ENCODE measurements at places on chromosomes 5 and 9. TPM values are rescaled to one million over a fixed set of nuclear protein-coding genes. Genes with fewer than 3 reads are reported as not detected.

DNA sequence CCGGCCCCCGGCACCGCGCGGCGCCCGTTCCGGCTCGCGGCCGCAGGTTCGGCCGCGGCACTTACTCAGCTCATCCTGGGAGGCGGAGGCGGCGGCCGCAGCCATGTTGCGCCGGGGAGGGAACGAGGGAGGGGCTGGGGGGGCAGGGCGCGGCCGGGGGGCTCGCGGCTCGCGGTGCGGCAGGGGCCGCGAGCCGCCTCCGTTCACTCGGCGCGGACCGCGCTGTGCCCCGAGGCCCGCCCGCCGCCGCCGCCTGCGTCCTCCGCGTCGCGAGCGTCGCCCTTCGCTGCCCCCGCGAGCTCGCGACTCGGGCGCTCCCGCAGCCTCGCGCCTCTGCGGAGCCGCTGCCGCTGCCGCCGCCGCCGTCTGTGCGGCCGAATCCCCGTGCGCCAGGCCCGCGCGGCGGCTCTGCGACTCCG, 735 bp downstream of the ECPAS start:
- peak; percentile 56 for DNase-seq

- DNase-seq = no peak
These were observed 26.6 kb downstream of the FST start for GRCh38 chr5:53507013-53507412.

The SIMC1 gene
- 23.4 TPM for total RNA-seq

The SPATA24 gene
- 9.7 TPM for total RNA-seq

DNA sequence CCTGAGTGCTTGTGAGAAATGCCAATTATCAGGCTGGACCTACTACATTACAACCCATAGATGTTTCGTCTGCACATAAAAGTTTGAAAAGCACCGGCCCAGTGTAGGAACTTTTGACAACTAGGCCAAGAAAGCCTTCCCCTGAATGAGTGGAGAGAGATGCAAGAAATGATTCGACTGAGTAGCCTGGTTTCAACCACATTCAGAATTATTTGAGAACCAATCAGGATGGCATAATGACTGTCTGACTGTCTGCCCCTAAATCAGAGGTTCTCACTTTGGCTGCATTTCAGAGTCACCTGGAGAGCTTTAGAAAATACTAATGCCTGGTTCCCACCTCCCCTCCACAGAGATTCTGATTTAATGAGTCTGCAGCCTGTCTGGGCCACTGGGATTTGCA, 61.1 kb downstream of the FRMD3 start:
- no peak for DNase-seq

DNA sequence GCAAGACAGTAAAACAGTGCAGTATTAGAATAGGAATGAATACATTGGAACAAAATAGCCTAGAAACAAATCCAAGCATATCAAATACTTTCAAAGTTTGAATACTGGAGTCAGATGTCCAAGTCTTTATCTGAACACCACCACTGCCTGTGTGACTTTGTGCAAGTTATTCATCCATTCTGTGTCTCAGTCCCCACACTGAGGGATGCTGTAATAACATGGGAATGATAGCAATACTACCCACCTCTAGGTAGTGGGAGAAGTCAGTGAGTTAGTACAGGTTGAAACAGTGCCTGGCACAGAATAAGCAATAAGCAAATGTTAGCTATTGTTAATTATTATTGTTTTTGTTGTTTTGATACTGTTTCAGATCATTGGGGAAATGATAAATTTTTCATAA, 130.9 kb downstream of the SUSD1 start:
- no peak for DNase-seq

The FBXO4 gene
- total RNA-seq = 10.5 TPM

GRCh38 chr5:63398346-63398745, 563.9 kb downstream of the HTR1A start:
- no peak for DNase-seq

DNA sequence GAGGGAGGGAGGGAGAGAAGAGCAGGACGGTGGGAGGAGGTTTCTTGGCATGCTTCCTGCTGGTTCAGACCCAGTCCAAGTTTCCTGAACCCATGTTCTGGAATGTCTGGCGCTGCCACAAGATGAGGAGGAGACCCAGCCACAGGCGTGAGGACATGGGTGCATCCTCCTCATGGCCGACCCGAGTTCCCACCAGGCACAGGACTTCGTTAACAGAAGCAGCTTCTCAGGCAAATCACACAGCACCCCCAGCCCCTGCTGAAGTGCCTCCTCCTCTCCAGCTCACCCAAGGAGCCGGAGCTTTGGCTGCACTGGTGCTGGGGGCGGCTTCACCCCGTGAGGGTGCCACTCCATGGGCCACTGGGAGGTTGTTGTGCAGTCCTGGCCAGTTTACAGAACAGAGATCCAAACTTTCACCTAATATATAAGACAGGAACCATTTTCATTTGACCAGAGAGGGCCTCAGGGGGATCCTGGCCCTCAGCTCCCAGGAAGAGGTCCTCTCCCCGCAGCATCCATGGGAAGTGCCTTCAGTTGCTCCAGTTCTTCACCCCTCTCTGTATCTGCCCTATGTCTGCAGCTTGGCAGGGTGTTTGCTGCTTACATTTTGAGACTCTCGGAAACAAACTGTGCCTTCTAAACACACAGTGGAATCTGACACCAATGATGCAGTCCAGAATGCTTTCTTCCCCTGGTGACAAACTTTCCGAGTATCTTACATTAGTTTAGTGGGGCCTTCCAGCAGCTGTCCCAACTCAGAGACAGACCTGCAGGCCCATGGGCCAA, 10.2 kb upstream of the NKD2 start:
- DNase-seq = no peak

The PKN3 gene
- 10.5 TPM for total RNA-seq

DNA sequence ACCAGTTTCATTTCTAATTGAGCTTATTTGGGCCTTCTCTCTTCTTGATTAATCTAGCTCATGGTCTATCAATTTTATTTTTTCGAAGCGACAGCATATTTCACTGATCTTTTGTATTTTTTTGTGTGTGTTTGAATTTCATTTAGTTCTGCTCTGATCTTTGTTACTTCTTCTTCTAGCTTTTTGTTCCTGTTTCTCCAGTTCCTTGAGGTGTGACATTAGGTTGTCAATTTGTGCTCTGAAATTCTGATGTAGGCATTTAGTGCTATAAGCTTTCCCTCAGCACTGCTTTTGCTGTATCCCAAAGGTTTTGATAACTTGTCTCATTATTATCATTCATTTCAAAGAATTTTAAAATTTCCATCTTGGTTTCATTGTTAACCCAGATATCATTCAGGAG, 67.3 kb downstream of the STRBP start:
- no peak for DNase-seq

- DNase-seq = no peak
These were observed 2295.1 kb upstream of the WWC1 start for GRCh38 chr5:165996201-165996875.

The TAF1L gene
- total RNA-seq = not detected

The CYLC2 gene
- not detected for total RNA-seq

GRCh38 chr9:137115394-137116026, 977 bp upstream of the DPP7 start:
- no peak for DNase-seq

DNA sequence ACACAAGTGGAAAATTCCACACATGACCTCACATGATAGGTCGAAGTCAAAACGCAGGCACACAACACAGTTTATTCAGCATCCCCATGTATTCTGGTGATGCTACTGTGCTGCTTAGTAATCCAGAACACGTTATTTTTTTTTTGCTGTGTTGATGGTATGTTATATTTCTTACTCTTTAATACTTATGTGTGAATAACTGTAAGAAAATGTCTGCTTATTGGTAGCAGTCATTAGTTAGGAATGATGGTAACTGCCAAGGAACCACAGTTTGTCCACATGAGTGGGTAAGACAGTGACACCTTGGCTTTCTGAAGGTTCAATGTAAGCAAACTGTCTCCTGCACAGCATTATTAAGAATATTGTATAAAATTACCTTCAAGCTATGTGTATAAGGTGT, 107.7 kb upstream of the DAPK1 start:
- DNase-seq = no peak

- no peak for DNase-seq
These were observed 171.6 kb downstream of the RMI1 start for GRCh38 chr9:84152204-84152603.

GRCh38 chr5:105639068-105639467, 2031.7 kb downstream of the EFNA5 start:
- DNase-seq = no peak

- DNase-seq = no peak
These were observed 19.5 kb upstream of the TTC33 start for GRCh38 chr5:40775085-40775845.

GRCh38 chr5:32144378-32145207, 29.5 kb downstream of the GOLPH3 start:
- DNase-seq = peak; percentile 15

- no peak for DNase-seq
These were observed 190.3 kb upstream of the NMUR2 start for GRCh38 chr5:152595405-152595804.

The SLC34A3 gene
- not detected for total RNA-seq

- peak; percentile 99 for DNase-seq
These were observed 23.7 kb downstream of the SLC6A7 start for GRCh38 chr5:150213530-150213929.

The STK32A gene
- not detected for total RNA-seq

- DNase-seq = no peak
These were observed 24.7 kb upstream of the RAPGEF1 start for GRCh38 chr9:131764568-131764967.

The PHYHD1 gene
- not detected for total RNA-seq

- DNase-seq = no peak
These were observed 47.8 kb upstream of the MAMDC2 start for GRCh38 chr9:69995846-69996245.

The SLC6A3 gene
- total RNA-seq = not detected

- no peak for DNase-seq
These were observed 68.6 kb downstream of the VCAN start for GRCh38 chr5:83540105-83540504.

The TSSK1B gene
- total RNA-seq = not detected

The CAMK4 gene
- 0.02 TPM for total RNA-seq

DNA sequence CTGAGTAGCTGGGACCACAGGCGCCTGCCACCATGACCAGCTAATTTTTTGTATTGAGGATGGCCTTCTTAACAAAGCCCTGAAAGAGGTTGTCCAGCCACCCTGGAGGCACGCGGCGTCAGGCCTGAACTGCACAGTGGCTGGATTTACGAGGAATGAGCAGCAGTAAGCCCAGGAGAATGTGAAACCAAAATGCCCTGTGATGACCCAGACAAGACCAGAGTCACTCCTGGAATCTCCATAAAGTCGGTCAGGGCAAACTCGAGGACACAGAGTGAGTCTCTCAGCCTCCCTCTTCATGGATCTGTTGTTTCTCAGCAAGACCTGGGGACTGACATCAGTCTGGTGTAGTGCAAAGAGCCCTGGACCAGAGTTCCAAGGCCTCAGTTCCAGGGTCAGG, 53.2 kb upstream of the C5orf58 start:
- DNase-seq = no peak

DNA sequence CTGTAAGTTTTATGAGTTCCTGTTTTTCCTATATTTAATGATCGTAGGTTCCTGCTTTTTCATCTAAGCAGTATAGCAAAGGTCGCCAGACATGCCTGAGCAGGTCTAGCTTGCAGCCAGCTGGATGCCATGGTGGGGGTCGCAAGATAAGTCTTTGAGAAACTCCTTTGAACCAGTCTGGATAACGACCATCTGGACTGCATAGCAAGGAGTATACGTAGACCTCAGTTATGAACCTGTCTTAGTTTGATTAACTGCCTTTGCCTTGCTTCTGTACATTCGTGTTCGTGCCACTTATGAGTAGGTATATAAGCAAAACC, 8.4 kb upstream of the SPATA31E1 start:
- DNase-seq = no peak

DNA sequence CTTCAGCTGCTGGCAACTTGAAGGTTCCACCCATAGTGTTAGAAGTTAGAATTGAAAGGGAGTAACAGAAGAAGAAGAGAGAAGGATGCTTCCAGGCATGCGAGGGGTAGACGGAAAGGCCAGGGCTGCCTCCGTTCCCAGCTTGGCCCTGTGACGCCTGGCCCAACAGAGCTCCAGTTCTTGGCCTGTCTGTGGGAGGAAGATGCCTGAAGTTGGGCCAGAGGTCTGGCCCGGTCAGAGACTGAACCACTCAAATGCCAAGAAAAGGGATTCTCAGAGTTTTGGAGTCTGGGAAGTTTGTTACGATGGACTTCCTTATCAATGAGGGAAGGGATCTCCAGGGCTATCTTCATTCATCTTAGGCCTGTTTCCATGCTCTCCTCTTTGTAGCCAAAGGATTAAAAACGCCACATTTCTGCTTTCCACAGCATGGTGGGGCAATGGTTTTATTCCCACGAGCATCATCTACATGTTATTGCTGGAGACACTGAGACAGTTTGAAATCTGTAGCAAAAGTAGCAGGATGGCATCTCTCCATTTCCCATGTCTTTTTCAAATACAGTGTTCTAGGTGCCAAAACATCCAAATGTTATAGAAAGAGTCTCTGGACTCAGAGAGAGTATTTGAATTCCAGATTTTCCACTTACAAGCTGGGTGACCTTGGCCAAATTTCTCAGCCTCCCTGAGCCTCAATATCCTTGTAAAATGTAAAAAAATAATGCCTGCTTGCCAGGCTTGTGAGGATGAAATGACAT, 65.4 kb upstream of the ANKRD55 start:
- no peak for DNase-seq

- no peak for DNase-seq
These were observed 37.0 kb upstream of the RAB3C start for GRCh38 chr5:58545912-58546311.

The PCDHB2 gene
- 7.0 TPM for total RNA-seq

DNA sequence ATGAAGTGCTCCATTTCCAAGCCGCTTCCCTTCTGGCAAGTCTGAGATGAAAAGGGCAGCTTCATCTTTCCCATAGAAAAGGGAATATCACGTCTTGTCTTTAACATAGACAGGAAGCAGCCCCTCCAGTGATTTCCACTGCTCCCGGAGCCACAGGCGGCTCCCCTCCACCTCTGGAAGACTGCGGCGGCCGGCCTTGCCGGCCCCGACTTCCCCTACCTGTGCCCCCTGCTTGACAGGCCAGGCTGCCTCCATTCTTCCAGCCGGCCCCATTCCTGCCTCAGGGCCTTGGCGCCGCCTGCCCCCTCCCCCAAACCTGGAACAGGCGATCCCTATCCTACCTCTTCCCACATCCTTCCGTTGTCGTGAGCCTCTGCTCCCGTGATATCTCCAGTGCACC, 141.8 kb downstream of the ZNF354C start:
- no peak for DNase-seq

GRCh38 chr5:16234598-16234997, 55.0 kb upstream of the MARCHF11 start:
- no peak for DNase-seq

The ACTL7B gene
- total RNA-seq = not detected

The OCLN gene
- total RNA-seq = 2.1 TPM

Measured in MG63 (cell line).